Smooth muscle cell of the umbilical artery (primary cell): ENCODE measurements at places on chromosomes 4 and X. TPM values are rescaled to one million over a fixed set of nuclear protein-coding genes. Genes with fewer than 3 reads are reported as not detected.

Gene RASGEF1B
- 0.30 TPM in 1 of 2 replicates, not detected in the other for total RNA-seq

Gene CTAG2
- total RNA-seq: 0.65 and 3.3 TPM in 2 replicates

Gene SLITRK4
- 3.6 and 6.6 TPM in 2 replicates for total RNA-seq

Gene AKAP4
- not detected in 2 replicates for total RNA-seq

Gene SORCS2
- 2.3 and 3.3 TPM in 2 replicates for total RNA-seq

Gene GPC3
- 1.3 and 19.3 TPM in 2 replicates for total RNA-seq

Gene SAP30
- total RNA-seq: 20.6 and 31.8 TPM in 2 replicates

Gene CLGN
- total RNA-seq: 3.0 and 5.7 TPM in 2 replicates

Gene TRIM61
- total RNA-seq: 3.0 and 6.8 TPM in 2 replicates

Gene SLC10A7
- total RNA-seq: 16.0 and 22.4 TPM in 2 replicates

Gene P2RY4
- total RNA-seq: 0.14 TPM in 1 of 2 replicates, not detected in the other

Gene DMRTC1B
- total RNA-seq: not detected in 2 replicates

Gene PPBP
- total RNA-seq: not detected in 2 replicates

Gene SUPT20HL1
- under 0.01 and 0.14 TPM in 2 replicates for total RNA-seq

Gene TRIM60
- not detected in 2 replicates for total RNA-seq

Gene MAGEE1
- 0.42 and 0.89 TPM in 2 replicates for total RNA-seq

Gene FGA
- total RNA-seq: not detected in 2 replicates

Gene USP17L28
- total RNA-seq: not detected in 2 replicates

Gene SPANXA2
- total RNA-seq: not detected in 2 replicates
